ENCODE measurements at places on chromosomes 12 and 14.

DNA sequence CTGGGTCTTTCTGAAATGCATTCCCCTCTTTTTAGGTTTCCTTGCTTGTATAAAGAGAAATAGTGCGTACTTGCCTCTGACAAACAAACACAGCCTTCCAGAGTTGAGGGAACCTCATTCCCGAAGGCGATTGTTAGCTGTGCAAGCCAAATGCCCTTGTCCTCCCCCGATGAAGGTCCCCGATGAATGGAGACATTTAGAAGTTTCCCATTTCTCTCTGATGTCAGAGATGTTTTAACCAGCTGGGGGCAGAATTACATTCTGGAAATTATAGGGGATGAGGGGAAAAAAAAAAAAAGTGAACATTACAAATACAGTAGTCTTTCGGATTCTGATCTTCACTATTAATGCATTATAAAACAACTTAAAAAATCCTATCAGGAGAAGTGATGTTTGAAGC is 366.8 kb downstream of the VRK1 start:
- no peak for DNase-seq

DNA sequence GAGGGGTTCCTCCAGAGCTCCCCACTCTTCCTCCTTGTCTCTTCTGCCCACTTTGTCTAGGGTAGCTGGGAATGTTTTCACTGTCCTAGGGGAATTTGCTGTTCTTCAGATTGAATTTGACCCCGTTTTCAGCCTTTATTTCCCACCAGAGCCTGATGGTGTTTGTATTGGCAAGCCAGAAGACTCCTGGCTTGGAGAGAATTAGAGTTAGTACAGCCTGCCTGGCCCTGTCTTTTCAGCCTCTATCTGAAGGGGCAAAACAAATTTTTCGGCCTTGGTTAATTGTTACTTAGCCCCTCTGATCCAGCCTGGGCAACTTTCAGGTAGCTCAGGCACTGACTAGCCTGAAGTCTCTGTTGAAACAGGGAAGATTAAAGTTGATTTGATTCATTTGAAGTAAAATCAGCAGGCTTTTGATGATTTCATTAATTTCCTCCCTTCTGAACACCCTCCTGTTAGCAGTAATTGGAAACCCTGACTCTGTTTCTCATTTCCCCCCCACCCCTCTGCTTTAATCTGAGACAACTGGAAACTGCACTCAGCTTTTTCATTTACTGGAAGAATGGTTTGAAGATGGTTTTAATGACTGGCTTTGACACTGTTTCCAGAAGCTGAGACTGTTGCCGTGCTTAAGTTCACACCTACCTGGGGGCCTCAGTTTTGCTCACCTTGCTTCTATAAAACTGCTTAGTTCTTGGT is 63.3 kb downstream of the SUSD6 start:
- no peak for DNase-seq

GRCh38 chr14:104505085-104506074 is 74.2 kb upstream of the C14orf180 start:
- DNase-seq: no peak

DNA sequence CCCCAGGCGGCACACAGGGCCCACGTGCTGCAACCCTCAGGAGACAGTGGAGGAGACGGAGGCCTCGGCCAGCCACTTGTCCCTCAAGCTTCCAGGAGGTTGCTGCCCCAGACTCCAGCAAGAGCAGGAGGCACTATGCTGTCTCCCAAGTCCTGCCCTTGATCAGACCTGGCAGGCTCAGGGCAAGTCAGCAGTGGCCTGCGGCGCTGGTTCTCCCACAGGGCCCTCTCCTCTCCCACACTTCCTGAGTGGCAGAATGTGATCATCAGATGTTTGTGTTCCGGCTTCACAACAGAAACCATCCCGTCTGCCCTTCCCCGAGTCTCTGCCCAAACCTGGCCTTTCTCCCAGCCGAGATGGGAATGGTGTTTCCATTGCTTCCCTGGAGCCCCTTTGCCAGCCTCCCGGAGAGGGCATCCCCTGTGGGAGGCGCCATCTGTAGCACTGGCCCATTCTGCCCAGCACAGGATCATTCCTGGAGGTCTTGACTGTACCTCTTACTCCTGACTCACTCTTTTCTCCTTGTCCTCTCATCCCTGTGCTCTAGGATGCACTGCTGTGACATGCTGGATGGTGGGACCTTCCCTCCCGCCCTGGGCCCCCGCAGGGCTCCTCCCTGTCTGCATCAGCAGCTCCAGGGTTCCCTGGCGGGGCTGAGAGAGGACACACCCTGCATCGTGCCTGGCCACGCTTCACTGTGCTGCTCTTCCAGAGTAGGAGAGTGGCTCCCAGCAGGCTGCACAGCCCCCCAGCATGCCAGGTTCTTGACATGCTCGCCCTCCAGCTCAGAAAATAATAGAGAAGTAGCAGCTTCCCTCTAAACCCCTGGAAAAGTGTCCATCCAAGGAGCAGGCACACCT is 114.7 kb upstream of the FKBP4 start:
- DNase-seq: no peak

DNA sequence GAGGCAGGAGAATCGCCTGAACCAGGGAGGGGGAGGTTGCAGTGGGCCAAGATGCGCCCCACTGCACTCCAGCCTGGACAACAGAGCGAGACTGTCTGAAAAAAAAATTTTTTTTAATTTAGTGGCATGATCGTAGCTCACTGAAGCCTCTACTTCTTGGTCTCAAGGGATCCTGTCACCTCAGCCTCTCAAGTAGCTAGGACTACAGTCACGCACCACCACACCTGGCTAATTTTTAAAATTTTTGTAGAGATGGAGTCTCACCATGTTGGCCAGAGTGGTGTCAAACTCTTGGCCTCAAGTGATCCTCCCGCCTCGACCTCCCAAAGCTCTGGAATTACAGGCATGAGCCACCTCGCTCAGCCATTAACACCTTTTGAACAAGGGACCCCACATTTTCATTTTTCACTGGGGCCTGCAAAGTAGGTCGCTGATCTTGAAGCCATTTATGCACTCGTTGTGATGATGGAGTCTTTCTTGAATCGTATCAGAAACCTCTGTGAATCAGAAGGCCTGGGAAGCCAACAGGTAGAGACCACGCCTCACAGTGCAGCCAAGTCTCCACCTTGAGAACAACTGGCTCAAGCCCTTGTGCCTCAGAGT is 5.9 kb downstream of the HCAR1 start:
- no peak for DNase-seq

All from activated CD8-positive, alpha-beta memory T cell treated with anti-CD3 and anti-CD28 coated beads for 1 hour (primary cell).